Ureter (tissue), 1 donor: ENCODE measurements at places on chromosomes 1 and 21.

- DNase-seq: no peak
These were observed 8.8 kb downstream of the UBL4B start for GRCh38 chr1:110120960-110121561.

DNA sequence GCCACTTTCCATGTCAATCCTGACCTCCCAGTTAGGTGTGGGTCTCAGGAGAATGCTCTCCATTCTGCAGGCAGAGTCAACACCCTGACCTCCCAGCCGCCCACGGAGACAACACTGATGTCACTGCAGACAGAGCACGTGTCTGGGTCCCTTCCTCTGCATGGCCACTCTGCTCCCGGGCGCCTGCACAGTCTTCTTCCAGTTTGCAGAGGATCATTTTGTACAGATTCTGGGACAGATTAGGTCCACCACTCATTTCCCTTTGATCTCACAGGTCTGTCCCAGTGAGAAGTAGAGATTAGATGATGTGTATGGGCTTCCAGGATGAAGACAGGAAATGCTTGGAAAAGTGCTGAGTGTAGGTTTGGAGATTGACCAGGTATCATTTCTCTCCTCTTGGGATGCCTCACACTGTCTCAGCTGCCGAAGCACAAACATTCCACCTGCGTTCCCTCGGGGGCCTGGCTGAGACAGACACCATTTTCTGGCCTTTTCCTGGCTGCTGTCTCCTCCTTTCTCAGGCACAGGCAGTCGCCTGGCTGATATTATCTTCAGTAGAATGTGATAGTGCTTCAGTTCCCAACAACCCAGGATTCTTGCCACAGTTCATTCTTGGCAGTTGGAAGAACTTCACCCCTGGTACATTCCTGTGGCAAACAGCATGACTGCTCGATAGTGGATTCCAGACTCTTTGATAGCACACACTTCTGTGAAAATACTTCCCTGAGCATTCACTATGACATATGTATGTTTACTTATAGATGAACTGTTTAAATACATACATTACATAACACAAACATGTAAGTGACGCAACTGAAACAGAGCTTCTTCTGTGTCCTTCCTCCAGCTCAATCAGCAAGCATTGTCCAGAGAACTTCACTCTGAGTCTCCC is 7.9 kb downstream of the MYBPHL start:
- DNase-seq: no peak

DNA sequence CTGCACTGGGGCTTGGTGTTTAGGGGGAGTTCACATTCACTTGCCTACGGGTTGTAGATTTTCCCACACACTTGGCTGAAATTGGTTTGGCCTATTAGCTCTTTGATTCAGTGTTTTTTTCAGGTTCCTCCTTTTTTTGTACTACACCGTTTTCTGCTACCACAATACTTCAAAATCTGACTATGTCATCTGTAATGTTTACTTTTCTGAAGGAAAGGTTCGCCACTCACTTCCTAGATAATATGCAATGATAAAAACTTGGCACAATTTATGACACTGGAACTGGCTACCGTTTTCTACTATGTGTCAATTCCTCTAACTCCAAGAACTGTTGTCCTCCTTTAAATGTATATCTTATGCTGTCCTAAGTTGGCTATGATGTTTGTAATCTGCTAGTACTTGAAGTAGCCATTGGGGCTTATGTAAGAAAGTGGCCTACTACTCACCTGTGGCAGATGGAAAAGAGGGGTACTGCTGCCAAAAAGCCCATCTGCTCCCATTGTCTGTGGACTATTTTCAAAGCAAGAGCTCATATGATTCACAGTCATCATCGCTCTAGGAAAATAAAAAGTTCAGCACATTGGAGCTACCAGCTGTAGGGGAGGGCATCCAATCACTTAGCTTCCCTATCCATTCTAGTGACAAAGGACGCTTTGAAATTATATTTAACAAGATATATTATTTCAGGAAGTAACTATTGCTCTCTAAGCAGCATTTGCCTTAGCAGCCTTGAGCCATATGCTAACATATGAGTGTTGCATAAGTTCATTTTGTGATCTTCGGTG is 42.4 kb upstream of the BACH1 start:
- DNase-seq: no peak

GRCh38 chr1:43706598-43707189 is 642 bp upstream of the ST3GAL3 start:
- no peak for DNase-seq

DNA sequence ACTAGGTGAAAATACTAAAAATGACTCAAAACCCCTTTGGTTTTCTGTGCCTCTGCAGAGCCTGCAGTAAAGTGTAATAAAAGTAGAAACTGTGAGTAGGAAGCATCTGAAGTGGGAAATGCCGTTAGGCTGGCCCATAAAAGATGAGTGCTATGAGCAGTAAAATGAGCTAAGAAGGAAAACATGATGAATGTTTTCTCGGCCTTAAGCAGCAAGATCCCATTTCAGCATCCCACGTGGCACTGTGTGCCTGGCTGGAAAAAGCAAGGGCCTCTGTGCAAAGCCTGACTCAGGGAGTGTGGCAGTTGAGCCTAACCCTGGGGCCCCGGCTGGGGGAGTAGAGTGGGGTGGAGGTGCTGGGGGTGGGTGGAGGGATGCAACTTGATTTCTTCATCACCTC is 109.5 kb downstream of the TBX15 start:
- DNase-seq: no peak

- peak; percentile 44 for DNase-seq
These were observed 588 bp downstream of the FLVCR1 start for GRCh38 chr1:212858461-212859265.

DNA sequence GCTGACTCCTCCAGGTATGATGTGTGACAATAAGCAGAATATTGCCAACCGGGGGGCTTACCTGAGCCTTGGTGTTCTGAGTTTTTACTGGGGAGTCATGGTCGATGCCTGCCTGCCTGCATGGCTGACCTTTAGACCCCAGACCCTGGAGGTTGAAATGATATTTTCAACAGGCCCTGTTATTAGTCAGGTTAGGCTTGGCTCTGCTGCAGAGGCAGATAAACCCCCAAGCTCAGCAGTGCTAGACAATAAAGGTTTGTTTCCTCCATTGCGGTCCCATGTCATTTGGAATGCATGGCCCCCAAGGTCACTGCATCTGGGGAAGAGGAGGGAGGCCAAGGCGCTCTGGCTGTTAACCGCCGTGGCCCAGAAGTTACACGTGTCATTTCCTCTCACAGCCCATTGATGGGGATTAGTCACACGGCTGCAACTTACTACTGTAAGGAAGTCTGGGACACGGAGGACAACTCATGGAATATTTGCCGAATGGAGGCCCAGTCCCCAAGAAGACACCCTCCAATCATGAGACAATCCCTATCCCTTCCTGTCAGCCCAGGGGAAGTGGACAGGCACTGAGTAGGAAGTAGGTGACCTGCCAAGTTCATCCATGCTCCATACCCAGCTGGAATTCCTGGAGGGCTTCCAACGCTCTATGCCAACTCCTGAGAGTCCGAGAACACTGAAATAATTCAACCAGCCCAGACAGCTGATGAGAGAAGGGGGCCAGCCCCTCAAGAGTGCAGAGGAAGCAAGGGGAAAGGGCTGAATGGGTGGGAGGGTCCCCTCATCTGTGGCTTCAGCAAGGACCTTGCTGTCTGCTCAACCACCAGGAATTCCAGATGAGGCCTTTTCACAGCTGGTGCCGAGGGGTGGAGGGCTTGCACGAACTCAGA is 97.3 kb downstream of the TAS1R2 start:
- DNase-seq: no peak

DNA sequence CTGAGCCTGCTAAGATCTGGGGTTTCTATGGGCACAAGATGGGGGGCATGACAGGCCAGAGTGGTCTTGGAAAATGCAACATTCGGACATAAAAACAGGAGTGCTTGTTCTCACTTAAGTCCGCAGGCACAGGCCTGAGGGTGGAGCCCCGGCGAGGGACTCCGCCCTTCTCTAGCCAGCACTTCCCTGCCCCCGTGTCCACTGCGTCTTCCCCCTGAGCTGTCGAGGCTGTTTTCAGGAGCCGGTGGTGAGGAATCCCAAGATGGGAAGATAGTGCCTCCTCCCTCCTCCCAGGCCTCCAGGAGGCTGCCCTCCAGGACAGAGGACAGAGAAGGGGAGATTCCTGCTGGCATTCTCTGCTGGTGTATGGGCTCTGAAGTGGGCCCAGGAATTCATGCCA is 105.2 kb downstream of the TLR5 start:
- DNase-seq: no peak

GRCh38 chr1:26067432-26067911 is at the start of gene TRIM63:
Gene TRIM63 (minus strand): TSS chr1:26067630. CDS start chr1:26067494, 136 bp downstream.
- DNase-seq: no peak

DNA sequence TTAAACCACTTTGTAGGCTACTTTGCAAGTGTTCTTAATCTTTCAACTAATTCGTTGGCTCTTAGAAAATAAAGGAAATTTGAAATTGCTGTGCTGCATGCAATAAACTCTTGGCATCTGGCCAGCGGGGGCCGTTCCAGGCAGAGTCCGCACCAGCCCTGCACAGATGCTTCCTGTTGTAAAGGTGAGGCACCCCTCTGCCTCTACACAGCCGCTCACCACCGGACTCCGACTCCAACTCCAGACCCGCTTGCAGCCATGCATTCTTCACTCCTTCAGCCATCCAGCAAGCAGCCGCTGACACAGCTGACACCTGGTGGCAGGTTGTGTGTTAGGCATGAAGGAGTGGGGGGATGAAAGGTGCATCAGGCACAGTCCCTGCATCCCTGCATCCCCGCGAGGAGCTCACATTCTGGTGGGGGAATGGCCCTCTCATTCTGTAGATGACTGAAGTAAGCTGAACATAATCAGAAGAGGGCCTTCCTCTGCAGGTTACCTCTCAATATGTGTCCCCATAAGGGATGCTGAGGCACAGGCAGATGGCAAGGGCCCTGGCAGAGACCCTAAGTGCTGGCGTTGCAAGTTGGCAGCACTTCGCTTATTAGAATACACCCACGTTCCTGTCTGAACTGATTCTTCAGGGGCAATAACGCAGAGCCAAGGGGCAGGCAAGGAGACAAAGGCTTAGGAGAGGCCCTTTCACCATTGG is 56.8 kb downstream of the GLIS1 start:
- no peak for DNase-seq

GRCh38 chr1:34754964-34755637 is at the start of gene GJB5:
Gene GJB5 (plus strand): TSS chr1:34755047. CDS start chr1:34757331, 2,284 bp downstream.
- DNase-seq: peak; percentile 90

- no peak for DNase-seq
These were observed 301.7 kb upstream of the KAZN start for GRCh38 chr1:14296795-14297194.

DNA sequence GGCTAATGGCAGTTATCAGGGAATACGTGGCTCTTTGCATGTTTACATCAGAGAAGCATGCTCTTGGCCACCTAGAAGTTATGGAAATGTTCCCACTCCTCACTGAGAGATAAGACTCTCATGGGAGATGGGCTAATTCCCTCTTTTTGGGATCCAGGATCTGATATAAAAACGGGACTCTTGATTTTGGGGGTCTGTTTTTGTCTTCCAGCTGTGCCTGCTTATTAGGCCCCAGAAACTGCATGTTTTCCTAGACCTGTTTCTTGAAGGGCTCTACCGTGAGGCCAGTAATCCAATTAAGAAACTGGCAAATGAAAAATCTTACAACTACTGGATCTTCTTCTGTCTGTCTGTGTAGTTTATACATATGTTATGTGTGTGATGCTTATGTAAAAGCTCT is 47.0 kb upstream of the PTCH2 start:
- DNase-seq: no peak

DNA sequence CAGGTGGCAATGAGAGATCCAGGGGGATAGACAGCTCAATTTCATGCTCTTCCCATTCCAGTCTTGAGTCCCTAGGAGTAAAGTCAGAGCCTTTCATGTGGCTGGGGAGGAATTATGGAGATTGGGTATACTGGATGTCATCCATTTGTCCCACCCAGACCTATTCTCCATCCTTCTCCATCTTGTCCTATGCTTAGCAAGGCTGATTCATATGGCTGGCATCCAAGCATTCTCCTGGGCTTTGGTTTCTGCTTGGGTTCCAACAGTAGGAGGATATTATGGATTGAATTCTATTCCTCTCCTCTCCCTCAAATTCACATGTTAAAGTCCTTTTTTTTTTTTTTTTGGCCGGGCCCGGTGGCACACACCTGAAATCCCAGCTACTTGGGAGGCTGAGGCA is 3.8 kb upstream of the CDC20 start:
- DNase-seq: no peak
